ENCODE measurements at places on chromosomes 4 and X.

GRCh38 chr4:78542373-78542772 is 9.2 kb upstream of the ANXA3 start:
- no peak for DNase-seq

DNA sequence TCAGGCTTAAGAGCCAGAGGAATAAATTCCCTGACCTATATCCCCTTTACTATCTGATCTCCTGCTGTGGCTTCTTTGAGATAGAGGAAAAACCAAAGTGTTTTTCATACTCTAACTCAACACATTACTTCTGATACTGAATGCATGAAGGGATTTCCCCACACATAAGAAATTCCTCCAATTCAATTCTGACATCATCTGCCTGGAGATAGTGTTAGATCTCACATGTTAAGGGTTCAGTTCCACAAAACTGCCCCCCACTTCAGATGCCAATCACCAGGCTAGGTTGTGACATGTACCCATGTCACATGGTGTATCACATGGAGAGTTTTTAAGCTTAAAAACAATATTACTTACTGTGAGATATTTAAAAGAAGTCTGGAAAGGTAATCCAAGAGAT is 46.8 kb downstream of the GSTCD start:
- no peak for DNase-seq

GRCh38 chr4:146369446-146369845 is 152.3 kb downstream of the SLC10A7 start:
- DNase-seq = no peak

GRCh38 chrX:149497626-149498025 is 7.5 kb downstream of the IDS start:
- no peak for DNase-seq

Data from GM20000 (cell line).